Testis (tissue), 5 donors: ENCODE measurements at places on chromosomes 5 and 9. TPM values are rescaled to one million over a fixed set of nuclear protein-coding genes. Genes with fewer than 3 reads are reported as not detected.

Gene CATSPER3
- total RNA-seq = 11.8 TPM

Gene PCDHGA8
- 8.2 TPM for total RNA-seq

Gene PCDHB6
- 4.4 TPM for total RNA-seq

Gene ZNF483
- total RNA-seq = 28.6 TPM

Gene OTP
- 0.37 TPM for total RNA-seq

Gene POU5F2
- 6.5 TPM for total RNA-seq

Gene MRPL36
- 60.8 TPM for total RNA-seq

Gene B4GALT1
- total RNA-seq = 212 TPM

Gene C9orf153
- 5.0 TPM for total RNA-seq

Gene ATP6V1G1
- total RNA-seq = 233 TPM

Gene ELOVL7
- total RNA-seq = 5.1 TPM

Gene GARIN3
- 11.5 TPM for total RNA-seq

Gene CCNJL
- 47.0 TPM for total RNA-seq

Gene IL9
- total RNA-seq = not detected

Gene CCNI2
- 2.7 TPM for total RNA-seq

Gene MEIKIN
- total RNA-seq = 15.1 TPM

Gene IGFBPL1
- 18.4 TPM for total RNA-seq

Gene TMEM8B
- total RNA-seq = 22.2 TPM

Gene CER1
- total RNA-seq = 0.47 TPM

Gene GNAQ
- total RNA-seq = 39.4 TPM

Gene PTGR1
- 20.9 TPM for total RNA-seq

Gene SLC6A18
- not detected for total RNA-seq

Gene SPATA31D3
- 7.1 TPM for total RNA-seq

Gene PRELID2
- 13.8 TPM for total RNA-seq

Gene DAPK1
- total RNA-seq = 74.6 TPM

Gene PCDHB10
- 4.0 TPM for total RNA-seq

Gene SLC45A2
- 0.93 TPM for total RNA-seq

Gene NTRK2
- 5.3 TPM for total RNA-seq

Gene FGF1
- 2.2 TPM for total RNA-seq

Gene LECT2
- total RNA-seq = 6.6 TPM

Gene ARL14EPL
- not detected for total RNA-seq

Gene LRRC19
- total RNA-seq = 0.08 TPM

Gene BTNL9
- total RNA-seq = 28.4 TPM

Gene C9orf78
- total RNA-seq = 83.2 TPM

Gene CDHR2
- total RNA-seq = 32.0 TPM

Gene RIOK2
- 20.4 TPM for total RNA-seq

Gene NXNL2
- total RNA-seq = 1.5 TPM

Gene TSSK1B
- 68.7 TPM for total RNA-seq

Gene DMAC1
- 17.2 TPM for total RNA-seq

Gene OSMR
- 18.3 TPM for total RNA-seq

Gene TLX3
- total RNA-seq = not detected

Gene SYNPO
- total RNA-seq = 49.1 TPM
